ENCODE measurements at places on chromosomes 7 and 10.

DNA sequence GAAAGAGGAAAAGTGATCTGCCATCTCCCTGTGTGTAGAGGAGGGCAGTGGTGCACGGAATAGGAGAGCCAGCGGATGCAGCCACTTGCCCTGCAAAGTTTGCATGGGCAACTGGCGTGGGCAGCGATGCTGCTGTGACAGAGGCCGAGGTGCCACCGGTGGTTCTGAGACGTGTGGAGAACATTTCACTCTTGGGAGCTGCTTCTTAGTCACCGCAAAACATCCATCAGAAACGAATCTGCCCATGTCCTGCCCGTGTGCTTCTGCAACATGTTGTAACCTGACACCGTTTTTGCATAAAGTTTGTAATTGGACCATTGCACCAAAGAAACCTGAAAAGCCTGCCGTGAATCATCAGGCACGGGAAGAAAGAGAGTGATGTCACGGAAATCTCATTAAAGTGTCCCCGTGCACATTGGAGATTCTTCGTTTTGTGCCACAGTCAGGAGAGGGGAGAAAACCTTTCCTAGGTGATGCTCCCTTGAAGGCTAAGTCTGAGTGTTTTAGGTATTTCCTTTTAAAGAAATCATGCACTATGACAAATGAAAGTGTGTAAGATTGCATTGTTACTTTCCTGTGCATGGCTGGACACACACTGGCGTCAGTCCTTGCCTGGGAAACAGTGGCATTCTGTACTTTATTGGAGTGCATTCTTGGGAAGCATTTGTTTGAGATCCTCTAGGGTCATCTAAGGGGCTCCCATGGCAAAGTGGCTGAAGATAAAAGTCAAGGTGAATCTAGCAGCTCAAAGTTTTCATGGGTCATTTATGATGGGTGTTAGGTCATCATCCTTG is 302.6 kb downstream of the KLF6 start:
- DNase-seq: peak; percentile 65

DNA sequence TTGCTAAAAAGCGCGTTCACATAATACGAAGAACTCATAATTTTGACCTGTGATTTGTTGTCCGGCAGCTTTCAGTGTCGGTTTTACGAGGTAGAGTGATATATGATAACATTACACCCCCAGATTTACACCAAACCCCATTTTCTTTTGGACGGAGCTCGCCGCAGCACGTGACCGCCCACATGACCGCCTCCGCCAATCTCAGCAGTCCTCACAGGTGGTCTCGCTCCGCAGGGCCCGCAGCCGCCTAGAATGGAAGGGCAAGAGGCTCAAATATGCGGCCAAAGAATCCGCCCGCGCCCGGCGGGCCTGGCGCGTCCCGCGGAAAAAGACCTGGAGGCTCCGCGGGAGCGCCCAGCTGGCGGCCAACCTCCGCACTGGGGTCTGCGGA is at the start of gene HOXA7:
Gene HOXA7, minus strand, starts transcription at position 168 of the 391 bp plus-strand sequence. Its CDS starts 130 bp downstream, at position 38.
- DNase-seq: peak; percentile 75

DNA sequence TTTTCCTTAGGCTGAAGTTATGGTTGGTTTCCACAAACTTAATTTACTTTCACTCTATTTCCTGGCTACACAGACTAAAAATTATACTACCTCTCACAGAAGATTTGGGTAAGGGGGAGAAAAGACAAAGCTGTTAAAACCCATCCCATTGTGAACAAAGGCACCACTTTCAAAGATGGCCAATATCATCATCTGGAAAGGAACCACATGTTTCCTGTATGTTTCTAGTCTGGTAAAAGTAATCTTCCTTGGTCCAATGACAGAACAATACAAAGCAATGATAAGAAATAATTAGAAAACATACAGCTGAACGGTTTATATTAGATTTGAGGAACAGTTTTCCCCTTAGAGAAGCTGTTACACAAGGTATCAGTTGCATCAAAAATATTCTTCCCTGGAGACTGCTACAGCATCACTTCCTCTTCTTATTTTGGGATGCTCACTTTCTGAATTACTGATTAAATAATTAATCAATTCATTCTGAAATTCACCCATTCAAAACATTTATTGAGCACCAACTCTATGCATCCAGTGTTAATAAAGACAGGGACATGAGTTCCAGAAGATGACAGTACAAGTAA is 8.5 kb upstream of the SFR1 start:
- DNase-seq: no peak

DNA sequence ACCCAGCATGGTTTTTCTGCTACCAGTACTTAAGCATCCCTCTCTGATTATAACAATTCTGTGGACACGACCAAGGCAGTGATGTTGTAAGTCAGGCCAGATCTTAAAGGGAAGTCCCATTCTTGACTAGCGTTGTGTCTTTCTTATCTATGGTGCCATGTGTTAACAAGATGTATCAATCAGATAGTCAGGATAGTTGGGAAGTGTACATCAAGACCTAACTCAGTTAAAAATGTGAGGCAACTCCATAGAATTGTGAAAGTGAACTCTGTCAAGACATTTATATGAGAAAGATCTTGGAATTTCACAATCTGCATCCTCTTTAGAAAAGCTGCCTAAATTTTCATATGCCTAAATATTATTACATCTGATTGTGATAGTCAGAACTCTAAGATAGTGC is 341.7 kb upstream of the SEMA3D start:
- no peak for DNase-seq

DNA sequence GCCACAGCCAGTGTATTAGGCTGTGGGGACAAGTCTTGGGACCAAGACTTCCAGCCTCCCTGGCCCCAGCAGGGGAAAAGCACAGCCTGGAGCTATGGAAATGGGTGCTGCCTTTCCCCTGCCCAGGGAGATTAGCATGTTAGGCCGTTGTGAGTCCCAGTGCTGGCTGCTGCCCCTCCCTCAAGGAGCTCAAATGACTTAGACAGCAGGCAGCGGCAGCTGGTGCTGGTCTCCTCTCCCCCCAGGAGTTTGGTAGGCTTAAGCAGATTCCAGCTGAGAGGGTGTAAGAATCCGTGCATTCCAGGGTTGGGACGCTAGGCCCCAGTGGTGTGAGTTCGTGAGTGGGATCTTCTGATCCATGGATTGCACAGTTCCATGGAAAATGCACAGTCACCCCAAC is 301.5 kb upstream of the PHF14 start:
- no peak for DNase-seq

All from transverse colon (tissue), 4 donors.